DMS153 (cell line): ENCODE measurements at places on chromosomes 2 and 18.

GRCh38 chr2:182952741-182953450 lies 85.4 kb downstream of the NCKAP1 start:
- DNase-seq = no peak

- no peak for DNase-seq
Observed at GRCh38 chr2:113922335-113922734, 32.4 kb downstream of the ACTR3 start.

DNA sequence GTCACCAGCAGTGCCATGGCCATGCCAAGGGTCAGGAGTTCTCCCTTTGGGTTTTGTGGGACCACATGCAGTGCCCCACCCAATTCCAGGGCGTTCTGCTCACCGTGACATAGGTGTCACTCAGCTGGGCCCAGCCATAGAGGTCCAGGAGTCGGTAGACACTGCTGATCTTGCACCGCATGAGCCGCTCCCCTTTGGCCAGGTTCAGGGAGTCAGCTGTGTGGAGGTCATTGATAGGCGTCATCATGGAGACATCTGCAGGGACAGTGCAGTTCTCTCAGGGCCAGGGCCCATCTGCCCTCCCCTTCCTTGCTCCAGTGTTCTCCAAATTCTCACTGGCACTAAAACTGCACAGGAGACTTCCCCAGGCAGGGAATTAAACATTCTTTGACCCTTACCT lies 71.9 kb downstream of the ADD2 start:
- DNase-seq = no peak

DNA sequence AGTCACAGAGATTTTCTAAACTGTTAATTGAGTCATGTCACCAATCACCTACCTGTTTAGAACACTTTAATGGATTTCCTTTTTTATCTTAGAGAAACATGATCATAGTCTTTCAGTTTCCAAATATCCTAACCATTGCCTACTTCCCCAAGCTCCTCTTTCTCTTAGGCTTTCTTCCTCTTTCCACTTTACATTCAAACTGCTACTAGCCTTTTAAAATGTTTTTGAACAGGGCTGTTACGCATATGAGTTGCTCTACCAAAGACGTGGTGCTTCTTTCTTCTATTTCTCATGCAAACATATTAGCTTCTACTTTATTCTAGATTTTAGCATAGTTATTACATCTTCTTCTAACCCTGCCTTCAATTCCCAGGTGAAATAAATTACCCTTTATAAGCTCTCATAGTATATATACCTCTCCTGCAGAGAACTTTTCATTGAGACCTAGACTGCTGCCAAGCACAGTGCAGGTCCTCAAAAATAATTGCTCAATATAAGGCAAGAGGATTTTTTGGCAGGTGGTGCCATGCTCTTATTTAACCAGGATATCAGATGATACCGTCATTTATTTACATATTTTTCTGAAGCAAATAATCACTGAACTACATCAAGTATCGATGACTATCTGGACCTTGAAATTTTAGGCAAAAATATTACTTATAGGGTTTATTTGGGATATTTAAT lies 937.1 kb downstream of the TSN start:
- peak; percentile 8 for DNase-seq

DNA sequence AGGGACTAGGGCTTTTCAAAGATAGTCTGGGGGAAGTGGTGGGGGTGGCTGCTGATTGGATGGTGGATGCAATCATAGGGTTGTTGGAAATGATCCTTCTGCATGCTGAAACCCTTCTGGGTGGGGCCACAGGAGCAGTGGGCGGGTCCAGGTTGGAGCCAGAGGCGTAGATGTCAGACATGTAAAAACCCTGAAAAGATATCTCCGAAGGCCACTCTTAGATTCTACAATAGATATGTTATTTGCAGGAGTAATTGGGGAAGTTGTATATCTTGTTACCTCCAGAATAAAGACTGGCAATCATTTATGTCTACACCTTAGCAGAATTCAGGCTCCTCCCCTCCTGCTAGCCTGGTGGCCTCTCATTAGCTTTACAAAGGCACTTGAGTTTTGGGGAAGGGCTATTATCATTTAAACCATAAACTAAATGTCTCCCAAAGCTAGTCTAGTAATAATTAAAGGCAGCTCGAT lies 8.2 kb upstream of the FAM98A start:
- no peak for DNase-seq

DNA sequence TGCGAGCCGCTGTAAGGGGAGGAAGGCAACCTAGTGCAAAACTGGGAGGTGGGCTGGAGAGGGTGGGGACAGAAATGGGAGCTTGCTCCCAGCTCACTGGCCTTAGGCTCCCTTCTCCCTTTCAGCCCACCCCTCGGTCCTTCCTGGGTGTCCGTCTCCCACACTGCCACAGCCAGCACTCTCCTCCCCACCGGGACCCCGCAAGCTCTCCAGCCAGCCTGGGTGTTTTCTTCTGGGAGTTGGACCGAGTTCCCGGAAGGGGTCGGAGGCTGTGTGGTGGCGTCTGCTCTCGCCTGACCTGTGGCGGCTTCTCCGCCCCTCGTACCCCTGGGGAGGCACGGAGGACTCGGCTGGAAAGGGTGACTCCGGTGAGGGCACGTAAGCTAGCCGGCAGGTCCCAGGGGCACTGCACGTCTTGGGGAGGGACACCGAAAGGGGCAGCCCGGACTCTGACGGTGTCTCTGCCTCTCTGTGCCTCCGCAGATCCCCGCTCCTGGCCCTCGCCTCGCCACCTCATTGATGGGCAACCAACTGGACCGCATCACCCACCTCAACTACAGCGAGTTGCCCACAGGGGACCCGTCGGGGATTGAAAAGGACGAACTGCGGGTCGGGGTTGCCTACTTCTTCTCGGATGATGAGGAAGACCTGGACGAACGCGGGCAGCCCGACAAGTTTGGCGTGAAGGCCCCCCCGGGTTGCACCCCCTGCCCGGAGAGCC lies 1.1 kb downstream of the LRATD1 start:
- no peak for DNase-seq

- DNase-seq = peak; percentile 96
Observed at GRCh38 chr2:172836347-172836821, 100.7 kb downstream of the RAPGEF4 start.

DNA sequence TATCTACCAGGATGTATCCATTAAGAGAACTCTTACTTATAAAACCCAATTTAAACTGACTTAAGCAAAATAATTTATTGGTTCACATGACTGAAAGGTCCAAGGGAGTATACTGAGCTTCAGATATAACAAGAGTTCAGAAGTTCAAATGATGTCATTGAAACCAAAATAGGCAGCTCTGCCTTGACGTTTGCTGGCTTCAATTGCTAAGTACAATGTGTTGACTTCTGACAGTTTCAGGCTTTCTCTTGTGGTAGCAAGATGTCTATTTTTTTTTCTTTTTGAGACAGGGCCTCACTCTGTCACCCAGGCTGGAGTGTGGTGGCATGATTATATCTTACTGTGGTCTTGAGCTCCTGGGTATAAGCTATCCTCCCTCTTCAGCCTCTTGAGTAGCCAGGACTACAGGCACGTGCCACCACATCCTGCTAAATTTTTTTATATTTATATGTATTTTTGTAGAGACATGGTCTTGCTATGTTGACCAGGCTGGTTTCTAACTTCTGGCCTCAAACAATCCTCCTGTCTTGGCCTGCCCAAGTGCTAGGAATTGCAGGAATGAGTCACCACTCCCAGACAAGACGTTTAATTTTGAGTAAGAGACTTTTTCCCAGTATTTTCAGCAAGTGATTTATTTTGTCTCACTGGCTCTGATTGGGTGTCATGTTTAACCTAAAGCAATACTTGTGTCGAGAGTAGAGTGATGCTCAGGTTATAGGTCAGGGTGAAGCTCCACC lies 184.8 kb downstream of the NR4A2 start:
- DNase-seq = no peak

DNA sequence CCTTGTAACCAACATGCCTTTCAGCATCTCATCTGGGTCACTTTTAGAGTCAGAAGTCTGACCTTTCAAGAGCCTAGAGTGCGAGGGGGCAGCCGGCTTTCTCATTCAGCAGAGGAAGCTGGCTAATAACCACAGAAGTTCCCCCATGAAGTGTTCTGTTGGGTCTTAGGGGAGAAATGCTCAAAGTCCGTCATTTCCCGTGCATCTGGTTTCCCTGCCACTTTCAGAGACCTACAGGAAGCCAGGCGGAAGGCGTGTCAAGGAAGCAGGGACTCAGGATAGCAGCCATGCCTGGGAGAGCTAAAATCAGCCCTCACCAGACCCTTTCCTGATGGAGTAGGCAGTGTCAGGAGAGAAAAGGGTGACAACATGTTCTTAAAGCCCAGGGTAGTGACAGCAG lies 301.8 kb upstream of the ID2 start:
- no peak for DNase-seq

DNA sequence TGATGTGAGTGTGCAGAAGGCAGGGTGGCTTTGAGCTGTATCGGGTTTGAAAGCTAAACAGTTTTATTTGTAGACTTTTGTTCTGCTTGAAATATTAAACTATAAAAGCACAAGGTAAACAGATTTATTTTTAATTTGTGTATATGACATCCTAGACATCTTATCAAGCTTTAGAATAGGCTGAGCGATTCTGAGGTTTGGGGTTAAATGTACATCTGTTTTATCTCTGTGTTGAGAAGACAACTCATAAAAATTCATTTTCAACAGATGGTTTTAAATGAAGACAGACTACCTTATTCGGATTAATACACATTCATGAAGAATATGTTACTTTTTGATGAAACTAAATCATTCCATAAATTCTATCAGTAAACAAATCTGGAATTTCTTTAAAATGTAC lies 368.8 kb downstream of the RPRM start:
- no peak for DNase-seq

GRCh38 chr2:193331676-193332075 lies 1136.9 kb upstream of the TMEFF2 start:
- no peak for DNase-seq

- no peak for DNase-seq
Observed at GRCh38 chr18:79574938-79575525, 104.6 kb upstream of the CTDP1 start.

GRCh38 chr18:75810516-75810915 lies 383.0 kb upstream of the SMIM21 start:
- DNase-seq = no peak

- DNase-seq = no peak
Observed at GRCh38 chr2:101981504-101981903, 10.3 kb upstream of the IL1R2 start.

- no peak for DNase-seq
Observed at GRCh38 chr2:196249171-196249570, 77.8 kb upstream of the STK17B start.

- no peak for DNase-seq
Observed at GRCh38 chr2:4486971-4487370, 783.6 kb downstream of the DCDC2C start.

DNA sequence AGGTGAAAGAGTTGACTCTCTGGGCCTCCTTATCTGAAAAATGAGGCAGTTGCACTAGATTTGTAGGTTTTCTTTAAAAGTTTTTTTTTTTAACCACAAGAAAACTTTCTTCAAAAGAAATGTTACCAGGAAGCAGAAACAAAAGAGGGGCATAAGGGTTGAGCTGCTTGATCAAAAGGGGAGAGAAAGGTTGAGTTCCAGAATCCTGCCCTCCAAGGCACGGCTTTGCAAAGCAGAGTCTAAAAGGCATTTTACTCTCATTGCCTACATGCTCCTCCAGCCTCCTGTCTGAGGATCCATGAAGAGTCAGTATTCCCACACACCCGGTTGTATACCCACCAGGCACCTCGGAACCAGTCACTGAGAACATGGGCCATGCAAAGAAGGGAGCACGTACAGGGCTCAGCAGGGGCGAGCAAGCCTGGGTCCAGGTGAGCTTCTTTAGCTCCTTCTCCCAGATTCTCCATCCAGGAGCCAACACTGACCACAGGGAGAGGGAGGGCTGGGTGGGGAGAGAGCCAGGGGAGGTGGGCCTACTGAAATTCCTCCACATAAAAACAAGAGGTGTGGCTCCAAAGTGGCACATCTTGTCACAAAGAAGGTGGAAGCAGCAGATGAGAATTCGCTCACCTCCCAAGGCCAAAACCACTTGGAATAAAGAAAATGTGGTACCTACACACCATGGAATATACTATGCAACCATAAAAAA lies 116.0 kb upstream of the EPC2 start:
- no peak for DNase-seq

DNA sequence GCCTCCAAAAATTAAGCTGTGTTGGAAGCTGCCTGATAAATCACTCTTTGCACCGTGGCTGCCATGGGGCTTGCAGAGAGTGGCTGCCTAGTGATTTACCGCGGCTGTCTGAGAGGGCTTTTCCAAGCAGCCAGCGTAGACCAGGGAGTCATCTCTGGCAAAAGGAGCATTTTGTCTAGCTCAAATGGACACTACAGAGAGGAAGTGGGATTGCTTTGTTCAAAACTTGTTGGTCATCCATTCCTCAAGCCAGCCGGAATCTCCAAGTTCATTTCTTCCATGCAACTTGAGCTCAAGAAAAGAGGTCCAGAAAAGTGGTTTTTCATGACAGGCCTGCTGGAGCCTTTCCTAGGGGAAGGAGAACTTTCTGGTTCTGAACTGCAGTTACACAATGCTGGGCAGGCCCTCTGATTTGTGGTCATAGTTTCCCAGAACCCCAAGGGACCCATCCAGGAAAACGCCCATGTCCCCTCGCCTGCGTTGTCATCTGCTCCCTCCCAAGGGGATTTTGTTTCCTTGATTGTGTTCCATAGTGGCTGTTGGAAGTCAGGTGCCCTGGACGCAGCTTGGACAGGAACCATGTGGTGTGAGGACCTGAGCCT lies 108.1 kb downstream of the TRIB2 start:
- no peak for DNase-seq

- no peak for DNase-seq
Observed at GRCh38 chr2:227606476-227606875, 7.8 kb downstream of the SCYGR2 start.

DNA sequence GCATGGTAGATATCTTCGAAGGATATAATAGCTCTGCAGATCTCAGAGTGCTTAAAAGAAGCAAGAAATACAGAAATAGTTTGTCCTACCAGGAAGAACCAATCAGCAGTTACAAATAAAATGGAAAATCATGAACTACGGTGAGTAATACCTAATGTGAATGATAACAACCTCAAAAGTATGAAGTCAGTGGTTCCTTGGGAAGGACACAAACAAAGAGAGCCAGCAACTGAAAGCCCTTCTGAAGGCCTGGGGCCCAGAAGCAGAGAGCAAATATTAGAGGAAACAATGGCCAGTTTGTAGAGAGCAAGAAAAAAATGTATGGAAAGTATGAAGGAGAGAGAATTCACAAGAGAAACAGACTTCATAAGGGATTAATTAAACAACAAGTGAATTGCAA lies 226.8 kb upstream of the CHST9 start:
- DNase-seq = no peak

DNA sequence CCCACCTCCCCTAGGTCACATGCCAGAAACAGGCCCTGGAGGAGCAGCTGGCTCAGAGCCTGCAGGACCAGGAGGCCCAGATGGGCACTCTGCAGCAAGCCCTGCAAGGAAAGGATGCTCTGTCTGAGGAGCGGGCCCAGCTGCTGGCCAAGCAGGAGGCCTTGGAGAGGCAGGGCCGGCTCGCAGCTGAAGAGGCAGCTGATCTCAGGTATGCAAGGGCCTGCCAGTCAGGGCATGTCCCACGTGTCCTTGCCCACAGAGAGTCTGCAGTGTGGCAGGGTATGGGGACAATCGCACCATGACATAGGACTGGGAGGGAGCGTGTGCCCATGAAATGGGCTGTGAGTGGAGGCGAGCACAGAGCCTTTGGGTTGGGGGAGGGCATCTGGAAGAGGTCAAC lies 39.9 kb downstream of the CROCC2 start:
- no peak for DNase-seq
